ENCODE measurements at places on chromosomes 13 and 19.
A peak's percentile ranks its signal among the peaks of the same experiment; 100 is the strongest.

DNA sequence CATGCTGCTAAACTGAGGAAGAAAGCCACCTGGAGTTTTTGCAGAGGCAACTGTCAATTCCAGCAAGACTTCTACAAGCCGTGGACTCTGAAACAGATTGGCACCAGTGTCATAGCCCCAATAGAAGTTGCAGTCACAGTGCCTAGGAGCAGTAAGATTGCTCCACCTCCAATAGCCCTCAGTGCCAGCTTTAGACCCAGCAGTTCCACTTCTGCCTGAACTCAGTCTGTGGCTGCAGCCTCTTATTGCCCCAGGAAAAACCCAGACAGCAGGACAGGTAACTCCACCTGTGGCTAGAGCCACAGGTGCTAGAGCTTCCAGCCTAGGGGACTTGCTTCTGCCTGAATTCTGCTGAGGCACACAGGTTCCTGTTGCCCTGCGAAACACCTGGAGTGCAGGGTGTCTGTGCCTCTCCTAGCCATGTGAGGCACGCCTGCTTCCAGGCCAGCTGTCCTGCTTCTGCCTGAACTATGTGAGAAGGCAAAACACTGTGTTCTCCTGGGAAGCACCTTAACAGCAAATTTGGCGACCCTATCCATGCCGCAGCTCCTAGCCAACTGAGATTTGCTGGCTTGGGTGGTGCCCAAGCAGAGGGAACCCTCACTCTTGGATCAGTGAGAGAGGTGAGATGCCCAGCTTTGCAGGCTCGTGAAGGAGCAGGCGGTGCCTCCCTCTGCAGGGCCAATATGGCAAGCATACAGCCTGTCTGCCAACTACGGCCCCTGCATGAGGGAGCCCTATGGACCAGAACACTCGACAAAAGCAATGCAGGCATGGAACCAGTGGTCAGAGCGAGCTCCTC lies 607.6 kb downstream of the PCDH17 start:
- DNase-seq, result no peak

- peak; percentile 88 for DNase-seq
These were observed 11.0 kb downstream of the TSHZ3 start for GRCh38 chr19:31338069-31338776.

GRCh38 chr13:99434258-99434788 lies 66.9 kb upstream of the TM9SF2 start:
- DNase-seq, result no peak

GRCh38 chr13:93625536-93625935 lies 398.9 kb downstream of the GPC6 start:
- no peak for DNase-seq

DNA sequence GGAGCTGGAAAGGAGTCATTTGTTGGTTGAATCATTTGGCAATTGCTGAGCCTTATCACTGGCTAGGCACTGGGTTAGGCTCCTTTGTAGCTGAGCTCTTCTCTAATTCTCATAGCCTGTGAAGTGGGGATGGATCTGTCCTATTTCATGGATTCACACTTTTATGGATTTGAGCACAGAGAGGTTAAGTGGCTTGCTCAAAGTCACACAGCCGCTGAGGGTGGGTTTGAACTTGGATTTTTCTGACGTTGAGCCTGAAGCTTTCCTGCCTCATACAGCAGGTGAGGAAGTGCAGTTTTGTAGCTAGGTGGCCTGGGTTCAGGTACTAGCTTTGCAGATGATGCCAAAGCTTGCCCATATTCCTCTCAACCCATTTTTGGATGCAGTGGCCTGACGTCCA lies 19.4 kb downstream of the CYP4F22 start:
- DNase-seq, result no peak

- DNase-seq, result no peak
These were observed 200.9 kb upstream of the TMTC4 start for GRCh38 chr13:100875392-100876043.

DNA sequence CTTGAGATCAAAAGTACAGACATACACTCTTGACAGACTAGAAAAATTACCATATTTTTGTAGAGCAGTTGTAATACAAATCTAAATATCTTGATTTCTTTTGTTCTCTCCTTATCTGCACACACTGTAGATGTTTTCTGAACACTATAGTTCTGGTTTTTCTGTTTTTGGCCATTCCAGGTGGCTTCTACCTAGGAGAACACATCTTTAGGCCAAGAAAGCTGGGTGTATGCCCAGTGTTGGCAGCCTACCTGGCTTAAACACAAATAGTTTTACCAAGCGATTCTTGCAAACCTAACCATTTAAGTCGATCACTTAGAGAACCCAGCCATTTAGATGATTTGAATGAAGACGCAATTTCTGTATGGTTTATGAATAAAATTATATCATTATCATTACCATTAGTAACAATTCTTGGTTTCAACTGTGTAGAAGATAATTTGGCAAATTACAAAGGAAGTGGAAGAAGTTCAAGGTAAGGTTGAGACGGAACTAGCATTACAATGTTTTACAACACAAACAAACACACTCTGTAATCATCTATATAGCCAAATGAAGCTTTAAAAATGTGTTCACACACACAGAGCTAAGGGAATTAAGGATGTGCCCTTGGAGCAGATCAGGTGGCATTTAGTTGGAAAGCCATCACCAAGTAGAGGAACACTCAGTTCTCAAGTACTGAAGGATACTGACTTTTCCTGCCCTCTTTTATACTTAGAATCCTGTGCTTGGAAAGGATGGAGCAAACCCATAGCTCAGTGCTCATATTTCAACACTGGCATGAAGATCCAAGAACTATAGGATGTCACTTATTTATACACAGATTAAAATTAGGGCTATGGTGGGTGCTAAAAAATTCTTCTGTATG lies 36.2 kb downstream of the ERCC5 start:
- no peak for DNase-seq

- DNase-seq, result no peak
These were observed 338.5 kb upstream of the SPRY2 start for GRCh38 chr13:80679423-80679822.

GRCh38 chr19:8361921-8362793 lies 1.8 kb upstream of the ANGPTL4 start:
- DNase-seq, result no peak

DNA sequence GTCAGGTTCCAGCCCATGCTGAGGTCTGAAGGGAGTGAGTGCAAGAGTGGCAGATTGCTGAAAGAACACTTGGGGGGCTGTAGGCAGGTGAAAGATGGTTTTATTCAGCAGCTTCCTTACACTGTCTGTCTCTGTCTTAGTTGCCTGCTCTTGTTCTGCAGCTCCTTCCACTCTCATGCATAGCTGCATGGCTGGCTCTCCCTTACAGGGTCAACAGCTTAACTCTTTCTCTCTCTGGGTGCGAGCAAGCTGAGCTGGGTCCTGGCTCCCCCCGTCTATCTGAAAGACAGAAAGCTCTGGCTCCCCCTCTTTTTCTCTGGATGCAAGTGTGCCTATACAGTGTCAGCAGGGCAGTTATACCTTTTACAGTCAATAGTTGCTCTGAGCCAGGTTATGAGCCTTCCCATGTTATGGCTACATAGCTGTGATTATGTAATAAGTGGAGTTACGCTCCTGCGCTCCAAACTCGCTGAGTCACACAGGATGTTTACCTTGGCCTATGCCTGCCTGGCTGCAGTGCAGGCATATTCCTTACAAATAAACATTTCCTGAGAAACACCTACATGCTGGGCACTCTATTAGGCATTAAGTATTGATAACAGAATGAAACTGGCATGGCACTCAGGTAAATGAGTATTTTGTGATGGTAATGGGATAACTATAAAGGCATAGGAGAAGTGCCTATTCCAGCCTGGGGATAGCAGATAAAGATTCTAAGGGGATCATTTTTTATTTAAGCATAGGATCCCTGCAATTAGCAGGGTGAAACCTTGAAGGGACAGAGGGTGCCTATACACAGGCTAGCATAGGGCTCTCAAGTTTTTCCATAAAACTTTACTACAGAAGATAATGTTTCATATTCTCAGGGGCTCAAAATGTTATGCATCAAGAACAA lies 826.9 kb upstream of the PCDH9 start:
- no peak for DNase-seq

DNA sequence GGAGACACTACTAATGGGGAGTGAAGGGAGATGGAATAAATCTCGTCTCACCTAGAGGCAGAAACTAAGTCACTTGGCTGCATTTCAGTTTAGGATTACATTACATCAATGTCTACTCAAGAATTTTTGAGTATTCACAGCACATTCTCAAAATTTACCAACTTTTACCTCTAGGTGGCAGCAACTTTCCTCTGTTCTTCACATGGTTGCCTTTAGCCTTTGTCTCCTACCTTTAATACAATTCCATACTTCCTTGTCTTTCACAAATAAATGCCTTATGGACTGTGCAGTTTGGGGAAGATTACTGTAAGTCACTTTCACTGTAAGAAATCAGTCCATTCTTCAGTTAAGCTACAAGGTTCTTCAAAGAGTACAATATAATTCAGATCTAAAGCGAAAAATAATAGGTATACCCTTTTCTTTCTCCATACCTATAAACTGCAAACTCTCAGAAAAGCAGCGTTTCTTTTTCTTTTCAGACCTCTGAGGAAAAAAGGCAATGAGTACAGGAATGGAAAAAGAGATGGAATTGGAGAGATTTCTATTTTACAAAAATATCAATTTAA lies 379.4 kb downstream of the KLF12 start:
- DNase-seq, result peak; percentile 69

DNA sequence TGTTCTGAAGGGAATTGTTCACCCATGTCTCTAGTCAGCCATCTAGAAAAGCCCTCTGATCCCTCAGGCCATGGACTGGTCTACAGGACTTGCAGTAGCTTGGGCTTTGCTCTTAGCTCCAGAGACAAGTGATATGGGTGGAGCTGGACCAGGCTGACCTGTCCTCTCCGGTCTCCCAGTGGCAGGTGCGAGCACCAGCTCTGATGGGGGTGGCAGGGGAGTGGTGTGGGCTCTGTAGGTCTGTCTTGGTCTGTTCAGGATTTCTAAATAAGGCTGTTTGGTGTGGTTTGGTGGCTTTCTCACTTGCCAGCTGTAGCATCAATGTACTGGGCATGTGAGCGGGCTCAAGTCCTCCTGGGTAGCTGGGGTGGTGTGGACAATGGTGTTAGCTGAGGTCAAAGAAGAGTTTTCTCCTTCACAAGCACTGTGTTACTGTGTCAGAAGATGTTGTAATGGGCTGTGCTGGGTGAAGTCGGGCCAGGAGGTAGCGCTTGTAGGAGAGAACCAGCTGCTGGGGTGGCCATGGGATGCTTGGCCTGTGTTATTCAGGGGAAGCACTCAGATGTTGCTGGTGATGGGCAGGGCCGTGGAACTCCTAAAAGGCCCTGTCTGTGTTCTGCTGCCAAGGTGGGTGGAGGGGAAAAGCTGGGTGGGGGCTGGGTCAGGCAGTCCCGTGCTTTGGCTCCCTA lies 16.9 kb downstream of the GPC6 start:
- DNase-seq, result no peak

DNA sequence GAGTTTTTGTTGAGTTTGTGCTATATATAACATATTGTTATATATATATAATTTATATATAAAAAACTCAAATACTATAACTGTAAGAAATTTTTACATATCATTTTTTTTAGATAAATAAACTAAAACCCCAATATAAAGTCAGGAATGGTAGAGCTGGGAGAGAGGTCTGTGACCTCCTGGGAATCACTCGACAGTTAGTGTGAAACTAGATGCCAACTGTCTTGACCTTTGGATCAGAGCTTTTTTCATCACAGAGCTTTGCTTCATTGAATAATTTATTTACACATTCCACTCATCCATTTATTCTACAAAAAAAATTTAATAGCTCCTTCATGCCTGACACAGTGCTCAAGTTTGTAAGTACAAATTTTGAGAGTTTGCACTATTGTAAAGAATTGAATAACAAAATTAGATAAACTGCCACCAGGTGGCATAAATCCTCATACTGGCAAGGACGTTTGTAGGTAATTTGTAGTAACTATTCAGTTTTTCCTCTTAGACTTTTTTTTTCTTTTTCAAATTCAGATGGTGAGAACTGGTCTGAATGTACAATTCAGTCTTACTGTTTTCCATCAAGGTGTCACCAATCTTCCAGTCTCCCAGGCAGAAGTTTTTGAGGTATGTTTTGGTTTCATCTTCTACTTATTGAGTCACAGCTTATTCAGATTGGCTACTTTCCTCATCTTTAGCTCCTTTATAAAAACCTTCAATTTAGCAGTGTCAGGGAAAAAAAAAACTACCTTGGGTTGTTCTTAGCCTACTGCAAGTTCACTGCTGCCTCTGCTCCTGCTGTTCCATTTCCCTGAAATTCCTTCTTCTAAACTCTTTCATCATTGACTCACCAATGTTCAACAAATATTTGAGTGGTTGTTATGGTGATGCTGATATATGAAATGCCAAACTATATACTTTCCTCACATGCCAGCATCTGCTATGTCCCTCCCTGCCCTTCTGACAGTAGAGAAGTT lies 28.7 kb downstream of the LACC1 start:
- DNase-seq, result peak; percentile 15

DNA sequence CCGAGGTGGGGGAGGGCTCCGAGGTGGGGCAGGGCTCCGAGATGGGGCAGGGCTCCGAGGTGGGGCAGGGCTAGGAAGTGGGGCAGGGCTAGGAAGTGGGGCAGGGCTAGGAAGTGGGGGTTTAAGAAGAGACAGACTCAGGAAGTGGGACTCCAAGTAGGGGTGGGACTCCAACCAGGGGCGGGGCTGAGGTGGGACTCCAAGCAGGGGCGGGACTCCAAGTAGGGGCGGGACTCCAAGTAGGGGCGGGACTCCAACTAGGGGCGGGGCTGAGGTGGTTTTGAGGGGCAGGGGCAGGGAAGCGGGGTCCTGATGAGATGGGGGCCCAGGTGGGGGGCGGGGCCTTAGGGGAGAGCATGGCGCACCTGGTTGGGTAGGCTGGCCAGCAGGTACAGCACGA lies 13.6 kb downstream of the CFD start:
- no peak for DNase-seq

DNA sequence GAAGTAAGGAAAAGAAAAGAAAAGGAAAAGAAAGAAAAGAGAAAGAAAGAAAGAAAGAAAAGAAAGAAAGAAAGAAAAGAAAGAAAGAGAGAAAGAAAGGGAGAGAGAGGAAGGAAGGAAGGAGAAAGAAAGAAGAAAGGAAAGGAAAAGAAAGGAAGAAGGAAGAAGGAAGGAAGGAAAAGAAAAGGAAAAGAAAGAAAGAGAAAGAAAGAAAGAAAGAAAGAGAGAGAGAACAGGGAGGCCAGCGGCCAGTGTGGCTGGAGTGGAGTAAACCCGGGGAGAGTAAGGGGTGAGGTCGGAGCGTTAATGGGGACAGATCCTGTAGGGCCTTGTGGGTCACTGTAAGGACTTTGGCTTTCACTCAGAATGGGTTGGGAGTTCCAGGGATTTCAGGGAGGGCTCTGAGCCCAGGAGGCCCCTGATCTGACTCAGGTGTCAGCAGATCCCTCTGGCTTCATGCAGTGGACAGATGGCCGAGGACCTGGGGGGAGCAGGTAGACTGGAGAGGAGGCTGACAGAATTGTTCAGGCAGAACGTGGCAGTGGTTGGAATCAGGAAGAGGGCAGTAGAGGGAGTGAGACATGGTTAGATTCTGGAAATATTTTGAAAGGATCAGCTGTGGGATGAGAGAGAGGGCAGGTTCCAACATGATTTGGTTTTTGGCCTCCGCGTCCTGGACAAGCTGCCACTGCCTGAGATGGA lies 19.8 kb upstream of the FXYD3 start:
- no peak for DNase-seq

- DNase-seq, result no peak
These were observed 17.0 kb downstream of the RBM26 start for GRCh38 chr13:79389026-79389425.

GRCh38 chr19:54461210-54461609 lies 2.4 kb downstream of the LENG9 start:
- DNase-seq, result no peak
